Left lobe of liver (tissue), 2 donors: ENCODE measurements at places on chromosomes 12 and 14. TPM values are rescaled to one million over a fixed set of nuclear protein-coding genes. Genes with fewer than 3 reads are reported as not detected.

DNA sequence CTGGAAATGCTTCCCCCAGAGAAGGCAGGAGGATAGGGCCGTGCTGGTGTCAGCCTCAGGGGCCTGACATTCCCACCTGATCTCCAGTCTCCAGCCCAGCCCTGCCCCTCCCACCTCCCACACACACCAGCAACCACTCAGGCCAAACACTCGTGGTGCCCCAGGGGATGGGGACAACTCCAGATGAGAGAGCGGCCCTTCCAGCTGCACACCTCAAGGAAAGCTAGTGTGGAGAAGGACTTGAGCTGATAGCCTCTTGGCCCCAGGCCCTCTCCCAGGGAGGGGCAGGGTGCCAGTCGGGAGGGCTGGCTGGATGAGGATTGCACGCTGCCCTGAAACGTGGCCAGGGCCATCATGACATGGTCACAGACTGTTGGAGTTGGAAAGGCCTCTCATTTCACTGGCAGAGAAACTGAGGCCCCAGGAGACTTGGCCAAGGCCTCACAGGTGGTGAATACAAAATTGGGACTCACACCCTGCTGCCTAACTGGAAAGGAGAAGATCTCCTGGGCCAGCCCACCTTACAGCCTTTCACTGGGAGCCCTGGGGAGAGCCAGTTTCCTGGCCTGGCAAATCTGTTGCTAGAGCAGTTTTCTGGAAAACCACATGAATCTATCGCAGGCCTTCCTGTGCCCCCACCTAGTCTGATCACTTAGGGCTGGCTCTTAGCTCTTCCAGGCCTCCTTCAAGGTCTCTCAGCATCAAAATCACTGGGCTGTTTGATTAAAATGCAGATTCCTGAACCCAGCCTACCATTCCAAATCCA lies 52.1 kb downstream of the IRF2BPL start:
- no peak for DNase-seq

DNA sequence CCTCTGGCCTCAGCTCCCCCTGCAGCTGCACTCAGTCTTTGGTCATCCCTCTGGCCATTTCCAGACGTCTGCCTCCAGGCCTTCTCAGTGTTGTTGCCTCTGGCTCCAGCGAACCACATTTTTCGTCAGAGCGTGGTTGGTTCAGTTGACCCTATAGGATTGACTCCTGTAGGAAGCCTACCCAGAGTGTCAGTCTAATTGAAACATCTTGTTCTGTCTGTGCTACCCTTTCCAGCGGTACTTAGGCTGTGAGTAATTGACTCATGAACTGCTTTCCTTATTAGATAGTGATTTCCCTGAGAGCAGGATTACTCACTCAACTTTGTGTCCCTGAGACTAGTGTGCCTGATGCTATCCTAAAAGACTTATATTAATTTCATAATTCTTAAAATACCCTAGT lies 373.2 kb downstream of the ATP23 start:
- DNase-seq = no peak

DNA sequence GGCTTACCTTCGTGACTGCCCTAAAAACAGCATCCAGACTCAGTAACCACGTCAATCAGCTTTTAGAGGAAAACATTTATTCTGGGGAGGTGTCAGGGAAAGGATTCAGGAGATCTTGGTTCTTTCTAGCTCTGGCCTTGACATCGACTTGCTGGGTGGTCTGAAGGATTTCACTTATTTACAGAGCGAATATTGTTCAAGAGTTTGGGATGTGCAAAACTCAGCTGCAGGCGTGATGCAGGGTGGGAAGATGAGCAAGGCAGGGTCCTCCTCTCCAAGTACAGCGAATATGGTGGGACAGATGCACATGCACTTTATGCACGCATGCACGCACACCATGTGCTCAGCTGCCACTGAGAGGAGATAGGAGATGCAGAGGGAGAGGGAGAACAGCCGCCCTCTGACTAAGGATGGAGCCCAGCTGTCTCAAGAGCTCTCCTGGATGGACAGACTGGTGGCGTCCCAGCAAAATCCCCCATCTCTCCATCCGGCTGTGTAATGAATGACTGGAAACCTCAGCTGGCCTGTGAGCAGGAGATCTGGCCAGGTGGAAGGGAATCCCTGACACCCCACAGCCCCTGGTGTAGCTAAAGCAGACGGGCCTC lies 24.4 kb upstream of the BDKRB1 start:
- no peak for DNase-seq

NFE2 gene
- 0.68 TPM for total RNA-seq

KLRC2 gene
- total RNA-seq = not detected

DNA sequence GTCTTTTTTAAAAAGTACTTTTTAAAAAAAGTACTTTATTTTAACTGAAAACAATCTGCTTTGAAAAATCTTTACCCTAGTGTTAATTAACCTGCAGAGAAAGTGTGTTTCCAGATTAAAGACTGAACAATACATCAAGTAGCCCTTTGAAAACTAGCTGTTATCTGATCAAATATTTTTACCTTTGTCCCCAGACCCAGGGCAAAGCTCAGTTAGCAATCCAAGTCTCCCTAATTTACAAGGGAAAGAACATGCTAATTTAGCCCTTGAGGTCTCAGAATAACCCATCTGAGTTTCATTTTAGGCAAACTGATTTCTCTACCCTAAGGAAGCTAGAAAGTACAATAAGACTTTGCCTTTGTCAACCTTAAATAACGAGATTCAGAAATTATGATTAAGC lies 91.2 kb downstream of the PPM1H start:
- no peak for DNase-seq

DNA sequence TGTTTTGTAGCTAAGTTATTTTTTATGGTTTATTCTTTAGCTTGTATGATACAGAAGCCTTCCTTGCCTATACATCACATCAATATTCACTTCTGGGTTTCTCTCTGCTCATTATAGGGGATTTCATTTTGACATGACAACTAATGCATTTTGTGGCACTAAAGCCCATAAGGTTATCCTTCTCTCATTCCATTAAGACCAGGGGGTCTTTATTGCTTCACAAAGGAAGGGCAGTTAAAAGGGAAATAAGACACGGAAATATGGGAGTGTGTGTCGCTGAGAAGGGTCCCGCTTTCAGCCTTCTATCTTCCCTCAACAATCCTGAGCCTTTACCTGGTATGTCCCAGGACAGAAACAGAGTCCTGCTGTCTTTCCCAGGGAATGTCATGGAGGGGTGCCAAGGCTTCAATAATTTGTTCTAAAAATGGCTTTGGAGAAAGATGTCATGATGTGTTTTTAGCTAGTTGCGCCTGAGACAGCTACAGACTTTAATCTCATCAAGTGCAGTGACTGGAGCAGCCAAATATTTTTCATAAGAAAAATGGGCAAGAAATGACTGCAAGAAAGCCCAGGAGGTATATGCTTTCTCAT lies 1145.4 kb upstream of the TMEM132C start:
- no peak for DNase-seq

RTRAF gene
- total RNA-seq = 45.3 TPM

OXA1L gene
- total RNA-seq = 71.3 TPM

DNA sequence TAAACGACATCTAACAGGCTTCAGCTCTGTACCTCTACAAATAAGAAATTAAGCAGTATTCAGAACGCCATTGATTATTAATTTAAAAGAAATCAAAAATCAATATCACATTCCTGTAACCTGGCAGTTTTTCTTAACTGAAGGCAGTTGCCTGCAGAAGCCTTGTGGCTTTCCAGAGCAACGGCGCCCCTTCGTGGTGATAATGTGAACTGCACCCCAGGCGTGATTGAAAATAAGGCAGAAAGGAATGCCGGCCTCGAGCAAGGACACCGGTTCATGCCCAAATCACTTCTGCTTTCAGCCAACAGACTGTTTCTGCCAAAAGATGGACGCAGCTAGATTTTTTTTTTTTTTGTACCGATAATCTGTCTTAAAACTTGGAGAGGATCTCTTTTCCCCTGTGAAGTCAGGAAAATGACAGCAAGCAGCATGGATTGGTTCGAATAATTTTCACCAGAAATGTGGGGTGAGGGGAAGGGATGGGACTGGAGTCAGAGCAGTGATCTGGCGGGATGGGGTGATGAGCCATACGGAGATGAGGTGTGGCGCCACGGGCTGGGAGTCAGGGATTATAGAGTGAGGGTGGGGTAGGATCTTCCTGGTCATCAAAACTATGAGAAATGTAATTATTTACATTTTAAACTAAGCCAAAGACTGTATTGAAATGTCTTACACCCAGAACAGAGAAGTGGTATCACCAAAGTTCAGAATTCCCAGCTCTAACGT lies 473.0 kb downstream of the DPF3 start:
- DNase-seq = peak; percentile 55

DNA sequence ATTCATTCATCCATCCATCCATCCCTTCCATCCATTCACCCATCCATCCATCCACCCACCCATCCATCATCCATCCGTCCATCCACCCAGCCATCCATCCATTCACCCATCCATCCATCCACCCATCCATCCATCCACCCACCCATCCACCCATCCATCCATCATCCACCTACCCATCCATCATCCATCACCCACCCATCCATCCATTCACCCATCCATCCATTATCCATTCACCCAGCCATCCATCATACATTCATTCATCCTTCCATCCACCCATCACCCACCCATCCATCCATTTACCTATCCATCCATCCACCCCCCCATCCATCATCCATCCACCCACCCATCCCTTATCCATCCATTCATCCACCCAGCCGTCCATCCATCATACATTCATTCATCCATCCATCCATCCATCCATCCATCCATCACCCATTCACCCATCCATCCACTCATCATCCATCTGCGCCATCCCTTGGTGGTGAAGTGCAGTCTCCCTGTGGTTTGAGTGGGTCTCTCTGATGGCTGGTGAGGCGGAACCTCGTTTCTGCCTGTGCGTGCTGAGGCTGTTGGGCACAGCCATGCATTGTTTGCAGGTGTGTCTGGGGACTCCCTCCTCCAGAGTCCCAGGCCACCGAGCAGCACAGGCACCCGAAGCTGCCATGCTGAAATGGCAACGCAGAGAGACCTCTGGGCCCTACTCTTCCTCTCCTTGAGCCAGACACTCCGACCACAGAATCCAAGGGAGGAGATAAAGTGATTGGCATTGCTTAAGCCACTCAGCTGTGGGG lies 22.7 kb downstream of the NOC4L start:
- no peak for DNase-seq

DNA sequence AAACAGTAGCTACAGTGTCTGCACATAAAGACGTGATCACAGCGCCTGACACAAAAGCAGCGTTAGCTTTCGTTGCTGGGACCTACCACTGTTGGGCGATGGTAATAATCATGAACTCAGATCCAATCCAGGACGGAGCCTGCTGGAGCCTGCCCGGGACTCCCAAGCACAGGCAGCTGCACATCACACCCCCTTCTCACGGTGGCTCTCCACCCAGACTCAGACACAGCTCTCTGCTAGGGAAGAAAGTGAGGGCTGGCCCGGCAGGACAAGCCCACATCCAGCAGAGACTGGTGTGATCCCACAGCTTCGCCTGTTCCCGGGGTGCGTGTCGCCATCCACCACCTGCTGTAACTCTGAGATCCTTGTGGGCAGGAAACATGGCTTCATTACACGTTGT lies 49.9 kb upstream of the FOXN3 start:
- no peak for DNase-seq

- no peak for DNase-seq
These were observed 29.7 kb downstream of the LGR5 start for GRCh38 chr12:71469258-71469750.

EMP1 gene
- total RNA-seq = 11.6 TPM

PPP1CC gene
- 42.8 TPM for total RNA-seq

BCL2L14 gene
- total RNA-seq = not detected

- no peak for DNase-seq
These were observed 9.7 kb downstream of the TPH2 start for GRCh38 chr12:71948390-71948789.

DNA sequence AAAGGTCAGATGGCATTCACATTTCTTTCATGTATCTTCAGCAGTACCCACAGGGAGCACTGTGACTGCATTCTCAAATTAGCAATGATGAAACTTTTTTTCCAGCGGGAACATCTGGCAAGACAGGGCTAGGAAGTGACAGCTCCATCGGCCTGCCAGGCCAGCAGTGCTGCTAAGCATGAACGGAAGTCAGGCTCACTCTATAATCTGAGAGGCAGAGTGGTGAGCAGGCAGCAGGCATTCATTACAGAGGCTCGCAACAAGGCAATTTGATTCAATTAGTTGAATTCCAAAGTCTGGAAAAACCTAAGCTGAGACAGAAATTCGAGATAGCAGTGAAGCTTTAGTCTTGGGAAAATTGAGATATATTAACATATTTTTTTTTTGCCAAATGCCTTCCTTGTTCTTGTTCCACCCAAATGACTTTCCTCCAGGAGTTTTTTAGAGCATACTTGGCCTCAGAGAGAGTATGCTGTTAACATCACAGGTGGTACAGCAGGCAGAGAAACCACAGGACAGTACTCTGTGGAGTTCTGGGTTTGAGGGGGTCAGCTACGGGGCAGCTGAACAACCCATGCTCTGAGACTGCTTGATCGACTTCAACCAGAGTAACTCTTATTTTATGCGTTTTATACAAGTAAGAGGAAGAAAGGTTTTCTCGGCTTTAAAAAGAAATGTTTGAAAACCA lies 414.9 kb downstream of the APAF1 start:
- DNase-seq = no peak

DNA sequence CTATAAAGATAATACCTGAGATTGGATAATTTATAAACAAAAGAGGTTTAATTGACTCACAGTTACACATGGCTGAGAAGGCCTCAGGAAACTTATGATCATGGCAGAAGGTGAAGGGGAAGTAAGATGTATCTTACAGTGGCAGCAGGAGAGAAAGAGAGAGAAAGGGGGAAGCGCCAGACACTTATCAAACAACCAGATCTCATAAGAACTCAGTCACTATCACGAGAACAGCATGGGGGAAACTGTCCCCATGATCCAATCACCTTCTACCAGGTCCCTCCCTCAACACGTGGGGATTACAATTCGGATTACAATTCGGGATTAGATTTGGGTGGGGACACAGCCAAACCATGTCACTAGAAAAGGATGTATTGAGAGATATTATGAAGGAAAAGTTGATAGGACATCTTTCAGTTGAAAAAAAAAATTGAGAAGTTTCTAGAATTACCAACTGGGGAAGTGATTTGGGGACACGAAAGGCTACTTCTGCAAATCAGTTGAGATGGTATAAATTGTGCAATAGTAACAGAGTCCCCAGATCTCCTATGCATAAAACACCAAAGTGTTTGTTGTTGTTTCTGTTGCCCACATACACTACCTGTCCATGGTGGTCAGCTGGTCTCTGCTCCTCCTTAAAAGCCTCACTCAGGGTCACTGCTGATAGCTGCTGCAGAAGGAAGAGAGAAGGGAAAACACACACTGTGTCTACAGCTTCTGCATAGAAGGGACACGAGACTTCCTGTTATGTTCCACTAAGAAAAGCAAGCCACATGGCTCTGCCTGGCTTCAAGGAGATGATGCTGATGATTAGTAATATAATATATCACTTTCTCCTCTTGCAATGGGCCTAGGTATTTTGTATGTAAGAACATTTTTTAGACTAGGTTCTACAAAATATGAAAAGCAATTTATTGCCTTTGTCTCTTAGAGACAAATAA lies 465.5 kb downstream of the PDZRN4 start:
- DNase-seq = no peak

DNA sequence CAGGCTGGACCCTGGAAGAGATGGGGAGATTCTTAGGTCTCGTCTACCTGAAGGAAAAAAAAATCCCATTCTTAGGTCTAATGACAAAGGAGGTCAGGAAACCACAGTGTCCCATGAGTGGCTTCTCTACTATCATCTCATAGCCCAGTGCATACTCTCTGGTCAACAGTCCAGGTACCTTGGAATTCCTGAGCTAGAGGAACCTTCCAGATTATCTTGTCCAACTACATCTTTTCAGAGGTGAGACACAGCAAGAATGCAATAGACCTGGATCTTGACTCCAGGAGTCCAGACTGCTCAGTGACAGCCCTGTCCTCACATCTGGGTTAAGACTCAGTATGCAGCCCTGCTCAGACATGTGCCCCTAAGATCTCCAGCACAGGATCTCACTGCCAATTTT lies 177.5 kb upstream of the NOS1 start:
- DNase-seq = no peak
